ENCODE measurements at places on chromosomes 2 and 18.

GRCh38 chr2:71603851-71604725 is 150.7 kb downstream of the DYSF start:
- no peak for DNase-seq

DNA sequence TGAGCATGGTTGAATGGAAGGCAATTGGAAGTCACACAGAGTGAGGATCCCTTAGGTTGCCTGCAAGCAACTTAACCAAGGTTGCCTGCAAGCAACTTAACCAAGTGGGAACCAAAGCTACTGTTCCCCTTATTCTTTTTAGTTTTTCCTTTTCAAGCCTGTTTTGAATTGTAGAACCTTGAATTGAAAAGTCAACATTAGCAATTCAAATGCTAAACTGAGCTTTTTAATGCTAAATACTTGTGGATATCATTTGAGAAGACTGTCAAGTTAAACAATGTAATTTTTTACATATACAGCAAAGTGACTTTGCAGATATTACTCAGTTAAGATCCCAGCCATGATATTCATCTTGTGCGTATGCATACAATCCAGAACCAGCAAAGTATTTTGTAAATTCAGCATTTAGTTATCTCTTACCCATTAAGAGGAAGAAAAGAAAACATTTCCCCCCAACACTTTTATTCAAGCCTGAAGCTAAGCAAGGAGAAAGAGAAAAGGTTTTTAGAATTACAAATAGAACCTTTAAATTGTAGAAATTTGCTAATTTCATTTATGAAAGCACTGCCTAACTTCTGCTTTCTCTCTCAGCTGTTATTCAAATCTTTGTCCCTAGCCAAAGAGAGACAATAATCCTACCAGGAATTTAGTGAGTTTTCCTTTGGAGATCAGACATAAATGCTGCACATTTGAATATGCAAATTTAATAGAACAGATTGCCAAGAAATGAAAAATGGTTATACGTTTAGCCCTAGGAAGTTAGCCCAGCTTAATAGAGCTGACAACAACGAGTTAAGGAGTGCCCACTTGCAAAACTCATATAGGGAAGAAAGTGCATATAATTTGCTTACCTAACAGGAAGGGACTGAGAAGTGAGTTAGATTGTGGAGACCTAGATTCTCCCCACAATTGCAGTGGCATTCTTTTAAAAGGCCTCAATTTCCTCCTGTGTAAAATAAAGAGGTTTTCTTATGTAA is 643.2 kb upstream of the PIK3C3 start:
- DNase-seq: peak; percentile 61

- DNase-seq: no peak
These were observed 79.6 kb downstream of the MBP start for GRCh38 chr18:77052983-77053309.

- no peak for DNase-seq
These were observed 41.6 kb downstream of the TDRD15 start for GRCh38 chr2:21165350-21165749.

- DNase-seq: peak; percentile 10
These were observed 22.7 kb downstream of the GPR55 start for GRCh38 chr2:230902180-230902899.

GRCh38 chr2:49582946-49583345 is 428.6 kb upstream of the FSHR start:
- DNase-seq: peak; percentile 85

DNA sequence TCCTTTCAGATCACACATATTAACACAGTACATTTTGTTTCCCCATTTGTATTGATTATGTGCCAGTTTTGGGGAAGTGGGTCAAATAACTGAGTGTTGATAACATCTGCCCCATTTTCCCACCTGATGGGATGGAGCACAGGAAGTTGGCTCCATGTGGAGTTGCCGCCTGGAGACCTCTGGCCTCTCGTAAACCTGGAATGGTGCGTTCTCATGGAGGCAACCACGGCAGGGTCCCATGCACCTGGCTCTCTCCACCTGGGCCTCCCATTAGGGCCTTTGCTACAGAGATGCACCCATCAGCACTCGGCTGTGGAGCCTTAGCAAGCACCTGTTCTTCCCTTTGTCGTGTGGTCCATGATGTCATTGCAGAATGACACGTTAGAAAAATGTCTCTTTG is 130.6 kb downstream of the MBP start:
- no peak for DNase-seq

DNA sequence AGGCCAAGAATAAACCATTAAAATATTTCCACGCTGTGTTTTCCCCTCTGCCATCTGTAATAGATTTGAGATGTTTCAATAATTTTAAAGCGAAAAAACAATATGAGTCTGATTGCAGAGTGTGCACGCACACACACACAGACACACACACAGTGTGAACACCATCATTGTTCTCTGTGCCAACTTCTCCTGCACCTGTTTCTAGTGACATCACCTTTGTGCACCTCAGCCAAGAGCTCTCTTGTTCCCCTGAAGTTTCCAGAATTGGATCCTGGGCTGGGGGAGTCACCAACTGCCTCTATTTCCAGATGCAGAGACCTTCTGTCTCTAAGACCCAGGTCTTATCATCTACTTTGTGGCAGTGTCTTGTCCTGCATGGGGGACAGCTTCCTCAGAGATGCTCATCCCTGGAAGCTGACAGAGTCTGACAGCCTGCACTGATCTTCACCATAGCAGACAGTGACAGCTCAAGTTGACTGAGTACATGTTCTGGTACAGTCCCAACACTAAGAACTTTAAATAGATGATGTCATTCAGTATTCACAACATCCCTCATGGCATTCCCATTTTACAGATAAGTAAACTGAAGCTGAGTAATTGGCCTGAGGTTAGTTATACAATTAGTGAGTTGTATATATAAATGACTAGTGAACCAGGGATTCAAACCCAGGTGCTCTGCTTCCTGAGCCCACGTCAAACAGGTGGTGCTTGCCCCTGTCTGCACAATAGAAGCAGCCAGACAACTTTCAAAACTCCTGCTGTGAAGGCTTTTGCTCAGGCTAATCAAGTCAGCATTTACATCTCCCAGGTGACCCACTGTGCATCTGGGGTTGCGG is 39.4 kb downstream of the ACOXL start:
- no peak for DNase-seq

Data from SK-N-MC (cell line).